ENCODE measurements at places on chromosomes 12 and 14.

DNA sequence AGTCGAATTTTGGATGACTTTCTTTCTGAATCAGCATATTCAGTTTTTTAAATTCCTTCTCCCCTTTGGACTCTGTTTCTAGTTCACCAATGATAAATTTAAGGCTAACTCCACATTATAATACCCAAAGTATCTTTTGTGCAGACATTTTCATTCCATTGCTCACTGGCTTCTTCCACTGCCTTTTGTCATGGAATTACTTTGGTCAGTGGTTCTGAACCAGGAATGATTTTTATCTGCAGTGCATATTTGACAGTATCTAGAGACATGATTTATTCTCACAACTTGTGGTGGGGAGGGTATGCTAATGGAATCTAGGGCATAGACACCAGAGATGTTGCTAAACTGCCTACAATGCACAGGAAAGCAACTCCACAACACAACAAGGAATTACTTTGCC, 234.4 kb upstream of the PRKD1 start:
- H3K4me1 ChIP-seq, result no peaks in the 10 kb centered on the region
- no peaks in the 10 kb centered on the region for H3K36me3 ChIP-seq
- no peak overlapping the region for H3K4me3 ChIP-seq

DNA sequence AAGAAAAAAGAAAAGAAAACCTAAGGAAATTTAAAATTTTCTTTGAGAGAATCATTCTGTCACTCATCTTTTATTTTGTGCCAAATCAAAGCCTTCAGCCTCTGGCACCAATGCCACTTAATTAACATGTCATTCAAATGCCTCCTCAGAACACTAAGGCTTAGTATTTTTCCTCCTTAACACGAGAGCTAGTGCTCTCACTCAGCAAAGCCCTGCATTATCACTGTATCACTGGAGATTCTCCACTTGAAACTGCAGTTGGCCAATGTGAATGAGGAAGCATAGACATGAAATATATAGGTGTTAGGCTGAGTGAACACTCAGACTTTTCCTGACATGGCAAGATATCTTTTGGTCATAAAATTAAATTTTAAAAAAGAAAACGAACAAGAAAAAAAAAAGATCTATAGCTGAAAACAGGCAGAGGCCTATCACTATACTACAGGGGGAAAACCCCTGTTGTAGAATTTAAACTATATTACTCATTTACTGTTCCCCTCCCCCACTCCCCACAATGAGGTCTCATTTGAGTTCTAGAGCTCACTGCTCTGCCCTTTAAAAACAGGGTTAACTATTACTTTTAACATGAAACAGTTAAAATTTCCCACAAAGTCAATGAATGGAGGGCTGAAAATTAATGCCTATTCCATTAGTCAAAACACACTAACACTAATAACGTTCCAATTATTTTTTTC, 5.1 kb downstream of the MBIP start:
- H3K4me3 ChIP-seq, result no peak overlapping the region
- no peaks in the 10 kb centered on the region for H3K27me3 ChIP-seq
- peak overlapping the region; percentile 98 for H3K27ac ChIP-seq
- H3K36me3 ChIP-seq, result peaks cover 12% of the 10 kb centered on the region
- no peak for DNase-seq

GRCh38 chr12:124604264-124604680, 36.9 kb upstream of the NCOR2 start:
- DNase-seq, result no peak
- no peak overlapping the region for H3K27ac ChIP-seq
- H3K4me1 ChIP-seq, result peaks cover 2% of the 10 kb centered on the region
- no peaks in the 10 kb centered on the region for H3K36me3 ChIP-seq
- H3K4me3 ChIP-seq, result no peak overlapping the region

GRCh38 chr14:67650694-67651093, 23.7 kb downstream of the VTI1B start:
- H3K36me3 ChIP-seq, result peaks cover 41% of the 10 kb centered on the region
- H3K27ac ChIP-seq, result no peak overlapping the region
- H3K4me3 ChIP-seq, result no peak overlapping the region
- no peak for DNase-seq
- no peaks in the 10 kb centered on the region for H3K27me3 ChIP-seq

GRCh38 chr14:96705422-96706092, 91.6 kb upstream of the VRK1 start:
- H3K36me3 ChIP-seq, result no peaks in the 10 kb centered on the region
- H3K27ac ChIP-seq, result no peak overlapping the region
- H3K27me3 ChIP-seq, result no peaks in the 10 kb centered on the region
- no peaks in the 10 kb centered on the region for H3K4me1 ChIP-seq
- no peak overlapping the region for H3K4me3 ChIP-seq
- DNase-seq, result no peak

GRCh38 chr12:93163260-93164036, 214.3 kb upstream of the NUDT4 start:
- H3K27me3 ChIP-seq, result no peaks in the 10 kb centered on the region
- no peak for DNase-seq
- no peaks in the 10 kb centered on the region for H3K4me1 ChIP-seq
- H3K27ac ChIP-seq, result no peak overlapping the region

GRCh38 chr14:89625731-89626232, 208.7 kb upstream of the FOXN3 start:
- H3K4me3 ChIP-seq, result no peak overlapping the region
- H3K27ac ChIP-seq, result no peak overlapping the region
- H3K4me1 ChIP-seq, result no peaks in the 10 kb centered on the region
- H3K36me3 ChIP-seq, result no peaks in the 10 kb centered on the region

DNA sequence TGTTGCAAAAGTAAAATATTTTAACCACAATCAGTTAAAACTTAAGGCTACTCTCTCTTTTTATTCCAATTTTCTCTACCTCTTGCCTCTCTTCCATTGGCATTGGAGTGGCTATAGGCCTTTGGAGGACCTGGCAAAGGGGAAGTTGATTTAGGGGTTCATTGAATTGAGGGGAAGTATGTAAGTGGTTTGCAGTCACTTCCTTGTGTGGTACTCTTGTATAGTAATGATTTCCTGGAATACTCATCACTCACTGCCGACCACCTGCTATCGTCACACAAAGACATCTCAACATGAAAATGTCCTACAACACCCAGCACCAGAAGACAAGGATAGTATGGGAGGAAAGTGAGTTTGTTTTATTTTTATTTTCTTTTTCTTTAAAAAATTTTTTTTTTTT, 45.7 kb upstream of the CPM start:
- no peaks in the 10 kb centered on the region for H3K27me3 ChIP-seq
- DNase-seq, result no peak
- H3K4me3 ChIP-seq, result no peak overlapping the region
- peaks cover 6% of the 10 kb centered on the region for H3K4me1 ChIP-seq
- no peak overlapping the region for H3K27ac ChIP-seq

- H3K27me3 ChIP-seq, result no peaks in the 10 kb centered on the region
- no peak for DNase-seq
- no peaks in the 10 kb centered on the region for H3K36me3 ChIP-seq
- H3K4me1 ChIP-seq, result peaks cover 4% of the 10 kb centered on the region
These were observed 29.7 kb downstream of the ATP2A2 start for GRCh38 chr12:110310763-110311162.

DNA sequence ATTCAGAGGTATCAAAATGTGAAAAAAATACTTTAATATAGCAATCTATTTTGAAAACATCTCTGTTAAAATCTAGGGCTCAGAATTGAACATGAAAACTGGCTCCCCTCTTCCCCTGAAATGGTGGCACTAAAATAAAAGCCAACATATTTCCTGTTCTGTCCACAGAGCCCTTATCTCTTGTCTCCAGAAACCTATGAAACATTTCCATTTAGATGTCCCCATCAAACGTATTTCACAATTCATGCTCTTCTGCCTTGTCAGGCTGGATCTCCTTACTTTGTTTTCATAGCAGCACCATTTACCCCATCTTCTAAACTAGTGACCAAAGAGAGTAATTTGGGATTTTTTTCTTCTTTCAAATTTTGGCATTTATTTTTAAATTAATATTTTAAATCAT, 42.4 kb downstream of the PDE3A start:
- H3K4me3 ChIP-seq, result no peak overlapping the region
- H3K36me3 ChIP-seq, result no peaks in the 10 kb centered on the region
- DNase-seq, result no peak

GRCh38 chr12:57236201-57236924, 6.9 kb downstream of the SHMT2 start:
- peaks cover 26% of the 10 kb centered on the region for H3K36me3 ChIP-seq
- peaks cover 14% of the 10 kb centered on the region for H3K4me1 ChIP-seq
- no peak for DNase-seq
- no peak overlapping the region for H3K4me3 ChIP-seq
- H3K27me3 ChIP-seq, result peaks cover 15% of the 10 kb centered on the region

DNA sequence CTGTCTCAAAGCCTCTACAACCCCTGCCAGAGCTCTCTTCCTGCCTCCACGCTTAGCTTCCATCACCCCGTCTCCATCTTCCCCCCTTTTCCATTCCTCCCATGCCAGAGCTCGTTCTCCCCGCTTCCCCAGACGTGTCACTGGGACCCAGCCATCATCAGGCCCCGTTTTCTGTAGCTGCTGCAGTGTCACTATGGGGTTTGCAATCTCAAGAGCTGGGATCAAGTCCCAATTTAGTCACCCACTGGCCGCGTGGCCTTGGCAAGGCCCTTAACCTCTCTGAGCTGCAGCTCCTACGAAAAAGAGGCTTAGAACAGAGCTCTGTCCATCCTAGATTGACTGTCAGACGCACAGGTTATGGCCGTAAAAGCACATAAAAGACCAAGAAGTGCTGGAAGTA, 901 bp upstream of the FAIM2 start:
- no peaks in the 10 kb centered on the region for H3K27me3 ChIP-seq
- H3K4me3 ChIP-seq, result no peak overlapping the region
- H3K4me1 ChIP-seq, result peaks cover 2% of the 10 kb centered on the region

GRCh38 chr12:57889500-57889989, 43.0 kb upstream of the CTDSP2 start:
- H3K36me3 ChIP-seq, result no peaks in the 10 kb centered on the region
- no peak overlapping the region for H3K4me3 ChIP-seq
- H3K27ac ChIP-seq, result peak overlapping the region; percentile 58
- H3K27me3 ChIP-seq, result no peaks in the 10 kb centered on the region
- peak; percentile 12 for DNase-seq
- H3K4me1 ChIP-seq, result peaks cover 63% of the 10 kb centered on the region

GRCh38 chr12:84764001-84764400, 148.6 kb downstream of the SLC6A15 start:
- H3K27me3 ChIP-seq, result no peaks in the 10 kb centered on the region
- H3K27ac ChIP-seq, result no peak overlapping the region
- no peaks in the 10 kb centered on the region for H3K4me1 ChIP-seq
- no peaks in the 10 kb centered on the region for H3K36me3 ChIP-seq

- peak overlapping the region; percentile 80 for H3K27ac ChIP-seq
- no peaks in the 10 kb centered on the region for H3K27me3 ChIP-seq
- peaks cover 50% of the 10 kb centered on the region for H3K4me1 ChIP-seq
- H3K36me3 ChIP-seq, result no peaks in the 10 kb centered on the region
- H3K4me3 ChIP-seq, result no peak overlapping the region
These were observed 76.0 kb downstream of the PRIMA1 start for GRCh38 chr14:93712079-93712837.

- H3K4me1 ChIP-seq, result peaks cover 27% of the 10 kb centered on the region
- no peak for DNase-seq
- no peaks in the 10 kb centered on the region for H3K27me3 ChIP-seq
These were observed 5.4 kb downstream of the FOS start for GRCh38 chr14:75283833-75284563.

DNA sequence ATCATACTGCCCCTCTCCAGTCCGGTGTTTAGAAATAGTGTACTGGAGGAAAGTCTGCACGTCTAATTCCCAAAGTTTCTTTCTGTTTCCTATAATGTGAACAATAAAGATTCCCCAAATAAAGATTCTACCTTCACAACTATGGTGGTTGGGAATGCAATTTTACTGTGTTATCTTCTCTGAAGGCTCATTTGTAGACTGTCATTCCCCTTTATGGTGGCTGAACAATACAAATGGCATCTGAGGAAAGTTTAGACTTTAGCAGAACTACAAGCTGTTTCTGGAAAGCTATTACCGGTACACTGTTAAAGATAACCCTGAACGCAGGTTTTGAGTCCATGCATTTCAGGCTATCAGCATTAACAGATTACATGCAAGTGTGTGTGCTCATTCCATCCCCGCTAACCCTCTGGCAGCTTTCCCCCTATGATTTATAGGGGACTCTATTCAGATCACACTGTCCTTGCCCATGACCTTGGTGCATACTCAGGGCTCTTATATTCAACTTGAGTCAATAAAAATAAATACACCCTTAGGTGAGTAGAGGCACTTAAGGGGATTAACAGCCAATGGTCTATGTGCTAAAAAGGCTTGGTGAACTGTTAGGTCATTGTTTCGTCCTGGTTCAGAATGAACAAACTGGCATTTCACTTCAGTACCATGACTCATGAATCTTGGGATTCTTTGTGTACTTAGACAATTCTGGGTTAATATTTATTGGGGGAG, 60.7 kb upstream of the PYGL start:
- H3K4me3 ChIP-seq, result no peak overlapping the region
- DNase-seq, result no peak
- no peak overlapping the region for H3K27ac ChIP-seq

- H3K36me3 ChIP-seq, result peaks cover 23% of the 10 kb centered on the region
- no peaks in the 10 kb centered on the region for H3K4me1 ChIP-seq
- no peaks in the 10 kb centered on the region for H3K27me3 ChIP-seq
- peak; percentile 35 for DNase-seq
- no peak overlapping the region for H3K27ac ChIP-seq
These were observed 91.5 kb upstream of the ZFP36L1 start for GRCh38 chr14:68884031-68885030.

- H3K4me3 ChIP-seq, result no peak overlapping the region
- DNase-seq, result no peak
- no peak overlapping the region for H3K27ac ChIP-seq
- H3K36me3 ChIP-seq, result no peaks in the 10 kb centered on the region
- no peaks in the 10 kb centered on the region for H3K27me3 ChIP-seq
These were observed 128.6 kb downstream of the PTCSC3 start for GRCh38 chr14:36047912-36048311.
